Uterus (tissue), 4 donors: ENCODE measurements at places on chromosomes 3 and 15. TPM values are rescaled to one million over a fixed set of nuclear protein-coding genes. Genes with fewer than 3 reads are reported as not detected.

Gene QRICH1
- total RNA-seq = 140 TPM

Gene EAF2
- total RNA-seq = 10.4 TPM

Gene RPP25
- 16.8 TPM for total RNA-seq

Gene SPINK8
- total RNA-seq = not detected

GRCh38 chr15:25710184-25710583 is 152.9 kb downstream of the ATP10A start:
- no peak for DNase-seq

GRCh38 chr15:42511007-42511391 is 15.6 kb downstream of the SNAP23 start:
- no peak for DNase-seq

DNA sequence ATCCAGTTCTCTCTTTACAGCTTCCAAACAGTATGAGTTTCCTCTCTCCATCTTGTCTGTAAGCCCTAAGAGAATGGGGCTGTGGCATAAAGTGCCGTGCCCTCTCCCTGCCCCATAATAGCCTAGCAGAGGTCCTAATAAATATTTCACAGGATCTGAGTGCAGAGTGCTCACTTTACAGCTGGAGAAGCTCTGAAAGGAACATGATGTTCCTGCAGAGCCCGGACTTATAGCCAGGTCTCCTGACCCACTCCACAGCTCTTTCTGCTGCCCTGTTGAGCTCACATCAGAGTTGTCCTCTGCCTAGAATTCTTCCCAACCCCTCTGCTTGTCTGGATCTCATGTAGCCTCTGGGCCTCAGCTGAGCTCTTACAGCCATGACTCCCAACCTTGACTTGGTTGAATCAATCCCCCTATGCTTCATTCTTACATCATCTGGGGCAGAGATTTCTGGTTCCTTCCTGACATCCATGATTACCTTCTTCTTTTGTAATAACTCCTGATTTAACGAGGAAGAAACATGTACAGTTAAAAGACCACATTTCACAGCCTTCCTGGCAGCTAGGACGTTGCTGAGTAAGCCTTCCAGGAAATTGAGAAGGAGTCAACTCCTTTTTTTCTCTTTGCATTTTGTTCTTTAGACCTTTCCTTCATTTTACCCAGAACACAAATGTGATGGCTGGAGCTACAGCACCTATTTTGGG is 135.3 kb downstream of the RPLP1 start:
- no peak for DNase-seq

- DNase-seq = no peak
Observed at GRCh38 chr15:66850078-66850991, 148.3 kb downstream of the SMAD6 start.

- no peak for DNase-seq
Observed at GRCh38 chr15:61253186-61253585, 24.1 kb upstream of the RORA start.

GRCh38 chr3:64645243-64645642 is 42.6 kb downstream of the ADAMTS9 start:
- no peak for DNase-seq

DNA sequence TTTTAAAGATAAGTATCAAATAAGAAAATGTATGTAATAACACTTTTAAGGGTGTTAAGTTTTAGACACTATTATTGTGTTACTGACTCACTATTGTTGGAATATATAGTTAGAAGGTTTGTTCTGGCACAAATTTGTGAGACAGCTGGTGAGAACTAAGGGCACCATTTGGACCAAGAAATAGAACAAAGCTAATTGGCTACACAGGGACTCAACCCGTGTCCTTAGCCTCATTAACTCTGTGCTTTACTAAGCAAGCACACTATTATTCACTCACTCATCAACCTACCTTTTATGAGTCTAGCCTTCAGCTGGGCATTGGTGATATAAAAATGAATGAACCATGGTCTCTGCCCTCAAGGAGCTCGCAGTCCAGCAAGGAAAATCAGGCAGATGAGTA is 4.1 kb upstream of the UNC13C start:
- no peak for DNase-seq

GRCh38 chr15:40285151-40285550 is 2.3 kb upstream of the ANKRD63 start:
- no peak for DNase-seq
